Suprapubic skin (tissue), 4 donors: ENCODE measurements at places on chromosomes 5 and 9. TPM values are rescaled to one million over a fixed set of nuclear protein-coding genes. Genes with fewer than 3 reads are reported as not detected.

GRCh38 chr5:172059661-172060100, 53.2 kb upstream of the FBXW11 start:
- DNase-seq: no peak

DNA sequence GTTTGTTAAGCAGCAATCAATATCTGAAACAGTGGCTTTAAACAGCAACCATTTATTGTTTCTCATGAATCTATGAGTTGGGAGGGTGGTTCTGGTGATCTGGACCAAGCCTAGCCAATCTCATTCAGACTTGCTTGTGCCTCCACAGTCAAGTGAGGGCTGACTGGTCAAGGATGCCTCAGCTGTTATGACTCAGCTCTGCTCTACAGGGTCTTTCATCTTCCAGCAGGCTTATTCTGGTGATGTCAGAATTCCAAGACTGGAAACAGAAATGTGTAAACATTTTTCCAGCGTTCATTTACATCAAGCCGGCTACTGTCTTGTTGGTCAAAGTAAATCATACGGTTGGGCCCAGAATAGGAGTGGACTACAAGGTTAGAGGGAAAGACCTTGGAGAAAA, 2.5 kb upstream of the PIP5K1B start:
- DNase-seq: no peak

- no peak for DNase-seq
Observed at GRCh38 chr5:42943931-42944631, 96.0 kb downstream of the ANXA2R start.

SCGB3A1 gene
- 7.8 TPM for total RNA-seq
